ENCODE measurements at places on chromosomes 4 and X. TPM values are rescaled to one million over a fixed set of nuclear protein-coding genes. Genes with fewer than 3 reads are reported as not detected.

Gene MAGIX
- total RNA-seq: 1.1 TPM

DNA sequence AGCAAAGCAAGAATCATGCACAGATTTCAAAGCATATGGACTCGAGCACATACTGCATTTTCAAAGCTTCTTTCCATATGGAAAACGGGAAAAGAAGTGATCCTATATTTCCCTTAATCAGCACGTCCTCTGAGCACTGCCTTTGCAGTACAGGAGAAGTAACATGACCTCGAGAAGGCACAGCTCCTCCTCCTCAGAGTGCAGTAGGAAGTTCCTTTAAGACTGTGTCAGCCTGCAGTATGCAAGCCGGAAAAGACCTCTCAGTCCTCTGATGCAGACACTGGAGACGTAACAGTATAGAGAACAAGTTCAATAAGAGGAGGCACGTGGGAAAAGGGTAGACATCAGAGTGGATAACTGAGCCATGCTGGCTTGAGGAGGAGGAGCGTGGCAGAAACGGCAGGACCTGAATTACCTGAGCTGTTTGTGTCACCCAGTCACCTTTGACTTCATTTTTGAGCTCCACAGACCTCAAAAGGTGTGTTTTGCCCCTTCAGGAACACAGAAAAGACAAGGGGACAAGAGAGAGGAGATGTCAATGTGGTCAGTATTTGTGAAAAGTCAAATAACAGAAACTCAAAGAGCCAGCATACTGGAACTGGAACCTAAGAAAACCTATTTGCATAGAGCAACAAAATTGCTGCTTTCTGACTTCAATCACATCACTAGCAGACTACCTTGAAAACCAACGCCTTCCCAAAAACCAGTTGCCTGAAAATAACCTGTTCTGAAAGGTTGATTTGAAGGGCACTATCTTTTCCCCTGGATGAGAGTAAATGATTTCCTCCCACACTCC, 20.8 kb downstream of the IRF2 start:
- DNase-seq: peak; percentile 69

Gene CFAP97
- total RNA-seq: 30.8 TPM

- DNase-seq: no peak
Measured at GRCh38 chr4:148893095-148893494, 450.9 kb upstream of the NR3C2 start.

Gene AKAP4
- not detected for total RNA-seq

DNA sequence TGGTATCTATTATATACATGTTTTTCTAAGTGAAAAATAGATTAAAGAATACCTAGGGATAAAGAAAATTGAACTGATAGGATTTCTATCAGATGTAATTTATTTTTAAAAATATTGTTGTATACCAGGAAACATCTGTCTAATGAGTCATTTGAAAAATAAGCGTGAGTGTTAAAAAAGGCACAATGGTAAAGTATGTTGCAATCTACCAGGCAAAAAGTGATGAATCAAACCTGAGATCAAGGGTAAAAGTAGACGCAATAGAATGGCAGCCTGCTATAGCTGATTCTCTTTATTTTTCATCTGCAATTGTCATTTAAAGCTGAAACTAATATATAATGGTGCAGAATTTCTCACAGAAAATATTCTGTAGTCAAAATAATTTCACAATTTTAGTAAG, 1119.6 kb downstream of the PCDH18 start:
- DNase-seq: no peak
